NCI-H1105 (cell line): ENCODE measurements at places on chromosomes 6 and 20.

GRCh38 chr6:3297909-3298308 lies 39.2 kb downstream of the PSMG4 start:
- DNase-seq, result no peak

DNA sequence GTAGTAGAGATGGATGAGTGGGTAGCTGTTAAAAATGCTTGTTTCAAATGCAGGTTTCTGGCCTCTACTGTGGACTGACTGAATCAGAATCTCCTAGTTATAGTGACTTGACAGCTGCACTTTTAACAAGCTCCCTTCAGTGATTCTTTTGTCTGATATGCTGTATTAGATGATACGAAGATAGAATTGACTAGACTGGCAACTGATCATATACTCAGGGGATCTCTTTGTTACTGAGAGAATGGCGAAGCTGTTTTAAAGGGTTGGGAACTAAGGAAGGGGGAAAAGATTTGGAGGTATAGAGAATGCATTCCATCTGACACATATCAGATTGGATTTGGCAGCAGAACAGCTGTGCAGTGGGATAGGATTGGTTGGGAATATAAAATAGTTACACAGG lies 7.0 kb downstream of the ENPP4 start:
- no peak for DNase-seq

GRCh38 chr6:29723666-29724588 lies 693 bp downstream of the HLA-F start:
- DNase-seq, result no peak

GRCh38 chr20:43376831-43377230 lies 80.9 kb upstream of the SRSF6 start:
- no peak for DNase-seq

DNA sequence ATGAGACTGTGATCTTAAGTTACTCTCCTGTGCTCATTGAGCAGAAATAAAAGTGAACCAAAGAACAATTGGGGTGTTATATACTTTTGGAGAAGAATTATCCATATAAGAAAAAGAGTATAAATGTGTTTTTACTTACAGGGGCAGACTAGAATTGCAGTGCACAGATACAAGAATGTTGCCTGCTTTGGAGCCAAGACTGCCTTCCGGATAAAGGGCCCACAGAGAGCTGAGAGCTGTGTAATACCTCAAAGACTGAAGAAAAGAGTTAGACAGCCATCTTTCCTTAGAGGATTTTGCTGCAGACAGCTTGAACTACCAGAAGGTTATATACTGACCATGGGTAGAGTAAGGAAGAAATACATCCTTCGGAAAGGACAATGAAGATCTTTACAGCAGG lies 1235.5 kb upstream of the CITED2 start:
- DNase-seq, result no peak

DNA sequence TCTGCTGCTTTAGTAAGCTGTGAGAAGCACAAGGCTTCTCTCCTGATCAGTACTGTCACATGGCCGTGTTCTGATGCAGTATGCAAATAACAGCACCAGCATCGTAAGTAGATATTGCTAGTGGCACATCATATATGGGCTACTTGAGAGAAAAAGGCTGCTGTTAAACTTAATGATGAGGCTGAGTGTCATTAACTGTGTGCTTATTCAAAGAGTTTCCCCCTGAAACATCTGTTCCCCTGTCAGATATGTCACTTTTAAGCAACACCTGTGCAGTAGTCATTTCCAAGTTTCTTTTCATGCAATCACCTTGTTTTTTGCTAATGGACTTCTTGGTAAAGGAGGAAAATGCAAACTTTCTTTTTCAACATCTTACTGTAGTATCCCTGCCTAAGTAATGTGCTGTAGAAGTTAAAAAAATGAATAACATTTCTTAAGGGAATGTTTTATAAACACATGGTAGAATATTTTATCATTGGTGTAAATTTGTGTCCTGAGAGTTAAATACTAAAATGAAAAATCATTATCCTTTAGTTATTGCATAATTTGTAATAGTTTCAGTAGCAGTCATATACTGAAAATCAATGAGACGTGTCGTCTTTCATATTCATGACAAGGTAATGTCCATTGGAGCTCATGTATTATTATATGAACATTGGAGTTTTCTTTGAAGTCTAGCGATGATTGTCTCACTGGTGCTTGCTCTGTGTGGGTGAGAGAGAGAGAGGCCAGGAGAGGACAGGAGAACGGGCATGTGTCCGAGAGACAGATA lies 366.3 kb downstream of the CDKAL1 start:
- DNase-seq, result peak; percentile 11

- DNase-seq, result no peak
These were observed 310.4 kb downstream of the HAO1 start for GRCh38 chr20:7629880-7630279.

GRCh38 chr6:134457941-134458340 lies 140.0 kb upstream of the SGK1 start:
- DNase-seq, result no peak

GRCh38 chr6:143937668-143937970 lies 70.4 kb downstream of the PLAGL1 start:
- no peak for DNase-seq

DNA sequence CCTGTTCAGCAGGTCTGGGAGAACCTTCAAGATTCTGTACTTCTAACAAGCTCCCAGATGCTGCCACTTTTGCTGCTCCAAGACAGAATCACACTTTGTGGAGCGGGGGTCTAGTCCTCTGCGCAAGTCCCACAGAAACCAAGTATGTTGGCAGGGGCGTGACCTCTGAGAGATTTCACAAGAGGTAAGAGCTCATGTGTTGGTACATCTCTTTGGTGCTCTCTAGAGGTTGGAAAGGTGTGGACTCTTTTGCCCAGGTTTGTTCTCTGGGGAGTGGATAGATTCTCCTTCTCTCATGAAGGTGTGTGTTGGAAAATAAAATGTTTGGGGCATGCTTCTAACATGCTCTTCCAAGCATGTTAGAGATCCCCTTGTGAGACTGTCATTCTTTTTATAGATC lies 340.9 kb upstream of the IRAK1BP1 start:
- no peak for DNase-seq

- no peak for DNase-seq
These were observed 149.0 kb upstream of the SGK1 start for GRCh38 chr6:134466771-134467525.

GRCh38 chr6:81806793-81807565 lies 54.5 kb upstream of the TENT5A start:
- no peak for DNase-seq

DNA sequence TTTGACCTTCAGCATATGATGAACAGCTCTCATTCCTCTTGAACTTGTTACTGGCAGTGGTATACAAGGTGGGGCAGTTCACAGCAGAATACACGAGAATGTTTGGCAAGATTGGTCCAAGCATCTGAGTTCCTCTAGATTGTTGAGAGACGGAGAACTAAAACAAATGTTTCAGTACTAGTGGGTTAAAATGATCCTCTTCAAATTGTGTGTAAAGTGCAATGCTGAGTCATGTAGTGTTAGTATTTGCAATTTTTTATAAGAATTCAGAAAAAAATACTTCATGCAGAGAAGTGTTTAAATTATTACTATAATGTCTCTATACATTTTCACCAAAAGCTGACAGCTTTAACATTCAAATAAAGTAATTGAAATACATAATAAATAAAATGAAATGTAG lies 879.8 kb downstream of the TFAP2A start:
- DNase-seq, result no peak

- DNase-seq, result no peak
These were observed 229.8 kb upstream of the SASH1 start for GRCh38 chr6:148112851-148113319.
